Dermis blood vessel endothelial cell (primary cell): ENCODE measurements at places on chromosomes 2 and 18. TPM values are rescaled to one million over a fixed set of nuclear protein-coding genes. Genes with fewer than 3 reads are reported as not detected.

DNA sequence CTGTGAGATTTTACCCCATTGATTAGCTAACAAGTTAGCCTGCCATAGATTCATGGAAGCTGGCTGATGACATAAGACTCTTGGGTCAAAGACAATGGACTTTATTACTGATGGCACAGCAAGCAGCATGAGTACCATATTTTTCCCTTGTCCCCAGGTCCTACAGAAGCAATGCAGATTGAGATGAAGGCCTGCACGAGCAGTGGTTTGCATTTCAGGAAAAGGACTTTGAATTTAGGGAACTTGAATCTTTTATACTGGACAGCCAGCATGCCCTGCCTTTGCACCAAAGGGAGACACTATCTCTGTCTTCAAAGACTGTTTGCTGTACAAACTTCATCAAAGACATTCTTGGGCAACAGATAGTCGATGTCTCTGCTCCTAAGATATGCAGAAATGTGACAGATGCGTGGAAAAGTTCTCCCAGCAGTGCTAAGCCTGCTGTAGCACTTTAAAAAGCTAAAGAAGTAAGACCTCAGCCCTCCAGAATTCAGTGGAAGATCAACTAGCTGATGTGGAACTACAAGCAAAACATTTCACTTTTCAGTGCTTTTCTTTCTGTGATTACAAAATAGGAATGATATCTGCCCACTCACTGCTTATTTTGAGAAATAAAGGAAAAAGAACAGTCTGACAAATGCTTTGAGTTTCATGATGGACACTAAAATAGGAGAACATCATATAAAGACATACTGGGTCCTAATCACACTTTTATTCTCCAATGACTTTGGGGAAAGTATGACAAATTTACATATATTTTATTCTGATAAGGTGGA, 44.4 kb upstream of the TANK start:
- no peak for DNase-seq

DNA sequence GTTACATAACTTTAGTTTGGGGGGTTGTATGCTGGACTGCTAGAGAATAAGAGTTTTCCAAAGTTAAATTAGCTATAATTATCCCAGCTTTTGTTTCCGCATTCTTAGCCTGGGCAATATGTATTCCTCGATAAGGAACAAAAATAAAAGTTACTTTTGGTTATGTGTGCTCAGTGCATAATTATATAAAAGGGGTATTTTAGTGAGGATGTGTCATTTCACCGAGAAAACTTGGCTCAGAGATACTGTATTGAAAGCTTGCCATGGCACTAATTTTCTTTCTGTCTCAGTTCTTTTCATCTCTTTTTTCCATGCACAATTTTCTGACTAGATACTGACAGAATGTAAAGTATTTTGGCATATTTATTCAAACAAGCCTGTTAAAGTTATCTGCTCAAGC, 28.2 kb downstream of the ARHGAP15 start:
- DNase-seq = no peak

GRCh38 chr18:33937270-33937816, 287.4 kb downstream of the NOL4 start:
- no peak for DNase-seq

DNA sequence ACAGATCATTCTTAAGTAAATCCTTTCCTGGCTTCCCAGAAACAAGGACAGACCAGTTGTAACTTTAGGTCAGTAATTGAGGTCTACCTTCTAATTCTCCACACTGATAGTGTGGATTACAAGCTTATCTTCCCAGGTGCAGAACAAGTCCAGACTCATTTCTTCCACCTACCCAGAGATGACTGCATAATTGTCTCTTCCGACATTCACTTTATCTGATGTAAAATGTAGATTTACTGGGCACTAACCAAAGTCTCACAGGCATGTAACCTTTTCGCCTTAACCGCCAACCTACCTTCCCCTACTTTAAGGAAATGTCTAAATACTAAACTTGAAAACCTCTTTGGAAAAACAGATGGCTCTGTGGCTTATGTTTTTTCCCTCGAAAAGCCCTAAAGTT, 96.2 kb downstream of the NCK2 start:
- no peak for DNase-seq

GRCh38 chr2:130389358-130389757, 33.5 kb downstream of the PTPN18 start:
- DNase-seq = peak; percentile 0

The LOXHD1 gene
- total RNA-seq = under 0.01 and 0.05 TPM in 2 replicates

The GNAL gene
- total RNA-seq = 0.51 and 0.68 TPM in 2 replicates

- DNase-seq = no peak
These were observed 40.9 kb downstream of the PDK1 start for GRCh38 chr2:172596776-172597175.

The PROKR1 gene
- under 0.01 TPM in 1 of 2 replicates, not detected in the other for total RNA-seq

GRCh38 chr2:200618590-200619021, 32.8 kb downstream of the AOX1 start:
- DNase-seq = peak; percentile 26

- DNase-seq = peak; percentile 85
These were observed 81.8 kb upstream of the GAREM1 start for GRCh38 chr18:32552421-32553030.

- no peak for DNase-seq
These were observed 225.3 kb downstream of the CNTNAP5 start for GRCh38 chr2:124250433-124250832.

GRCh38 chr2:108403494-108403893, 25.7 kb downstream of the SULT1C4 start:
- no peak for DNase-seq

The SPDYA gene
- 0.34 and 0.56 TPM in 2 replicates for total RNA-seq

The SLC5A6 gene
- total RNA-seq = 52.8 and 58.4 TPM in 2 replicates

DNA sequence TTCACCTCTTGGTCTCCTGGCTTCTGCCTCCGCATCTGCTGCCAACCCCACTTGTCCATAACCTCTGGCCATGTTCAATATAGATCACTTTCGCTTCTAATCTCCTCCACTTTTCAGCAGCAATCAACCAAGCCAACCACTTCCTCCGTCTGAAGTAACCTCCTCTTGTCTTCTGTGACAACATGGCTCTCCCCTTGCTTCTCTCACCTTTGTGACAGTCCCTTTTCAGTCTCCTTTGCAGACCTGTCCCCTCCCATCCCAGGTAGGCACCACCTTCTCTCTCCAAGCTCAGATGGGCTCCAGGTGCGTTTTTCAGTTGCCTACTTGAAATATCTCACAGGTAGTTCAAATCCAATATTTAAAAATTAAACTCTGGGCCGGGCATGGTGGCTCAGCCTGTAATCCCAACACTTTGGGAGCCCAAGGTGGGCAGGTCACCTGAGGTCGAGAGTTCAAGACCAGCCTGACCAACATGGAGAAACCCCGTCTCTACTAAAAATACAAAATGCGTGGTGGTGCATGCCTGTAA, 4.7 kb upstream of the PSD4 start:
- no peak for DNase-seq

DNA sequence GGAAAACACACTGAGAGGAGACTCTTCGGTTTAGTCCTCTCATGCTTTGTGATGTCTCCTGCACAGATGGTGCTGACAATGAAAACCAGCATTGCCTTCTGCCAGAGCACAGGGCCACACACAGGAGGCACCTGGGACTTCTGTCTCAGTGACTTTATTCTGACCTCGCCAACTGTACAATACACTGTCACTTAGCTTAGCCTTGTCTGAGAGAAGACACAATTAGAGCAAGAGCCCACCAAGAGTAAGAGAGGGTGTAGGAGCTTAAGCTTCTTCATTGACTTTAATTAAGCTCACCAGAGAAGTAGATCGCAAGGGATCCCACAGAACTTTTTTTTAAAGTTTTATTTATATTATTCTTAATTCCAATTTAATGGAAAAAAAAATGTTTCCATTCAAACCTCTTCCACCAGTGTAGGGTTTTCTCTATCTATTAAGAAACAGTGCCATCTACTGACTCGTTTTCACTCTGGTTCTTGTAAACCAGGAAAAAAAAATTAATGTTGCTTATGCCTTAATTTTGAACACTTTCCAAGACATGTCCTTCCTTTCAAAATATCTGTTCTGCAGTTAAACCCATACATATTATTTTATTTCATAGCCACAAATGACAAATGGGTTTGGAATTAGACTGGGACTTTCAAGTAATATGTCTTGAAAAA, 42.4 kb upstream of the DDX18 start:
- DNase-seq = peak; percentile 46

DNA sequence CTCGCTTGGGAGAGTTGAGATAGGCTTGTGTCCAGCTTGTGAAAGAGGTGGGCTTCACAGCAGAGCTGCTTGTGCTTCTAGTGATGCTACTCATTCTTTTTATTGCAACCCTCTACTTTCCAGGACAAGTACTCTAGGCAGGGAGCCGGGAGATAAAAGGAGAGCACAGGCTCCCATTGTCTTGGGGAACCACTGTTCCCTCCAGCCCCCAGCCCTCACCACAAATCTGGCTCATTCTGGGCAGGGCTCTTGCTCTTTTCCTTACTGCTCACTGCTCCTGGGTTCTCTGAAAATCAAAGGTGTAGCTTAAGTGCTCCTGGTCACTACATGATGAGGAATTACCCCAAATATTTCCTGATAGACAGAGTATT, 81.4 kb downstream of the CABYR start:
- no peak for DNase-seq

GRCh38 chr2:16678964-16679363, 13.3 kb upstream of the CYRIA start:
- no peak for DNase-seq

- peak; percentile 36 for DNase-seq
These were observed 74.7 kb downstream of the HNRNPLL start for GRCh38 chr2:38528008-38528442.

DNA sequence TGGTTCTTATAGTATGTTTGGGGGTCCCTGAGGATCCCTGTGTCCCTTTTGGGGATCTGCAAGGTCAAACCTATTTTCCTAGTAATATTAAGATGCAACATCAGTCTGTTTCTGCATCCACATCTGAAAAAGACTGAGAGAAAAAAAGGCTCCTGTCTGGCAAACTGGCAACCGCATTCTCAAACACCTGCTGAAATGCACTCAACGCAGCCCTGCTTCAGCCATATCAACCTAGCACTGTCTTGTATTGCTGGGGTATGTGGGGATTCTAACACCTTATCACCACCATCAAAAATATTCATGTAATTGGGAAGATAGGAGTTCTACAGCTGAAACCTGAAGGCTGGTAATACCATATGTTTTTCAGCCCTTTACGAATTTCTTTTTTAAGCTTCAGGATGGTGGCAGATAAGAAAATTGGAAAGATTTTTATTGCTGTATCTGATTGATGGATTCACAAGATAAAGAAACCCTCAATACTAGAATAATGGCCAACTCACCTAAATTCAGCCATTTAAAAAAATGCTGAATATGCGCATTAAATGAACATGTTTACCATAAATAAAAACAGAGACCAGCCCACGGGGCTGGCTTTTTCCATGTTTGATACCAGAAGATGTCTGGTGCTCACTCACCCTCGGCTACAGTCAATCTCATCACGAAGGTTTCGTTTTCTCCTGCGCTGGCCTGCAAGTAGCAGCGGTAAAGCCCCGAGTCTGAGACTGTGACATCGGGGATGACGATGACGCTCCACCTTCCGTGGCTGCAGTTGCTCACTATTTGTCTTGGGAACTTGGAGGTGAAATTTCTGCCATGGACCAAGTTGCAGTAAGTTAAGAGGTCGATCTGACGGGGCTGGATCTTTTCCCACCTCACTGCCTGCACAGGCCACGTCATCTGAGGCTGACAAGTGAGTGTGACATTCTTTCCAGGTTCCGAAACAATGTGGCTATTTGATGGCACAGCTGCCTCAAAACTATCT, 52.3 kb downstream of the CD226 start:
- no peak for DNase-seq

The BMP10 gene
- not detected in 2 replicates for total RNA-seq

The SERPINB11 gene
- total RNA-seq = not detected in 2 replicates

GRCh38 chr2:47288864-47289263, 114.1 kb upstream of the MSH2 start:
- no peak for DNase-seq

The NIFK gene
- total RNA-seq = 45.1 and 75.9 TPM in 2 replicates

DNA sequence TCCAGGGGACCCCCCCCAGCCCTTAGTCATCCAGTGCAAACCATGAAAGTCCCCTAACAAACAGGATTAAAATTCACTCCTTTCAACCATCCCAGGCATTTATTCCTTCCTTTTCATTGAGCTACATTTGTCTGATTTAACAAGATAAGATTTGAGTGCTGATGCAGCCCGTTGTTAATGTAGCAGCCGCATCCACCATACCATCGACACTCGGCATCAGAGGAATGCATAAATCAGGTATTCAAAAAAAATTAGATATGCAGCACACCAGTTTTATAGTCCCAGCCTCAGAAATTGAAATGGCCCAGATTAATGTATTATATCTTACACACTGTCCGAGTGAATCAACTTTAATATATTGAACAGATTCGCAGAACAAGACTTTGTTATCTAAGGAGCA, 676.5 kb upstream of the FANCL start:
- DNase-seq = no peak

DNA sequence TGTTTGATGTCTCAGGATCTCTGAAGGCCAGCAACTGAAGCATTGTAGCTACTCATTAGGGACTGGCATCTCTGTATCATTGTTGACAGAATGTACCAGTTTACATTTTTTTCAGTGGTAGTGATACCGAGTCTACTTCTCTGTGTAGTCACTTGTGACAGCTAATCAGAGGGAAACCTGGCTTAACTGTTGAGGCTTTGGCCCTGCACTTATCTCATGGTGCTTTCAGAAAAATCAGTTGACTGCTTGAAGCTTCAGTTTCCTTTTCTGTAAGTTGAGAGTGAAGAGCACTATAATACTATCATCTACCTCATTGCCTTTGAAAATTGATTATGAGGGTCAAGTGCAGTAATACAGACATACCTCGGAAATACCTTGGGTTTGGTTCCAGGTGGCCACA, 90.0 kb downstream of the COMMD1 start:
- DNase-seq = no peak

The FKBP7 gene
- 14.0 and 16.2 TPM in 2 replicates for total RNA-seq
